ENCODE measurements at places on chromosomes 4 and X.

- DNase-seq = no peak
These were observed 78.8 kb upstream of the BCOR start for GRCh38 chrX:40176351-40177116.

- no peak for DNase-seq
These were observed 6.3 kb downstream of the CA5B start for GRCh38 chrX:15744181-15744867.

DNA sequence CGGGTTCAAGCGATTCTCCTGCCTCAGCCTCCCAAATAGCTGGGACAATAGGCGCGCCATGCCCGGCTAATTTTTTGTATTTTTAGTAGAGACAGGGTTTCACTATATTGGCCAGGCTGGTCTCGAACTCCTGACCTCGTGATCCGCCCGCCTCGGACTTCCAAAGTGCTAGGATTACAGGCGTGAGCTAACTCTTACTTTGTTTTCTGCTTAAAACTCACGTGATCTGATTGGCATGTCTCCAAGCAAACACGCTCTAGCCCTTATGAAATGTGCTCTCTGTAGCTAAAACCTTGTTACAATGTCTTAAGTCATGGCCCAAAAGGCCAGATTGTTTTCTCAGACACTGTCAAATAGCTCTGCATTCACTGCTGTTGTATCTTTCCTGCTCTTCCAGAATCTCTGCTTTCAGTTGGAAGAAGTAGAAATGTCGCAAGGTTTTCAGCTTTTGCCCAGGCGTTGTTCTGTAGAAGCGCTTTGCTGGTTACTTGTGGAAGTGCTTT is 39.7 kb upstream of the OGT start:
- DNase-seq = no peak

DNA sequence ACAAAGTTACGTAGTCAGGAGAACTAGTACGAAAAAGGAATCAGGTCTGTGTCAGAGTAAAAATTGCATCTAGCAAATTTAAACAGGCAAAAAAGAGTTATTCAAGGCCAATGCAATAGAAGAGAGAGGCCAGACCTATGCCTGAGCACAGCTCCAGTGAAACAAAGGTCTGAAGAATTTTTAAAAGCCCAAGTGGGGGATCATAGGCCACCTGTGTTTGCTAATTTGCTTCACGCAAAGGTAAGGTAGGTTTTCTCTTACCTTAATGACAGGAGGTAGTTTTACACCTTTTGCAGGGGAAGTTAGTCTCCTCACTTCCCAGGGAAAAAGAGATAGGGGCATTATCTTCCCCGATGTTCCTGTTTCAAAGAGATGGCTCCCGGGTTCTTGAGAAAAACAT is 448.6 kb upstream of the TECRL start:
- DNase-seq = no peak

GRCh38 chr4:147678796-147679549 is 5.0 kb downstream of the PRMT9 start:
- no peak for DNase-seq

DNA sequence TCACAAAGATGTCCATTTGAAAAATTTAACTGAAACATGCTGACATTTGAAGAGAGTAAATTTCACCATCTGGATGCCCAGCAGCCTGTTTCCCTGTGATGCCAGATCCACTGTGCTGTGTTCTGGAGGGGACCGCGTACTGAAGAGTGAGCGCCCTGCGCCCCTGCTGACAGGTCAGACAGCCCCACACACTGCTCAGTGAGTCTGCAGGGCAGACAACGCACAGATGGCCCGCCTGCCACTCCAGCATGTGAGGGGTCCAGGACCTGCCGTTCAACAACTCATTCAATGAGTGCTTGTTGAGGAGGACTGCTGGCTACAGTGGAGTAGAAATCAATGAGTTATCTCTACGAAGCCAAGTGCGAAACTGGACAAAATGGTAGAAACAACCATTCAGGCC is 49.2 kb downstream of the FGFRL1 start:
- DNase-seq = no peak

DNA sequence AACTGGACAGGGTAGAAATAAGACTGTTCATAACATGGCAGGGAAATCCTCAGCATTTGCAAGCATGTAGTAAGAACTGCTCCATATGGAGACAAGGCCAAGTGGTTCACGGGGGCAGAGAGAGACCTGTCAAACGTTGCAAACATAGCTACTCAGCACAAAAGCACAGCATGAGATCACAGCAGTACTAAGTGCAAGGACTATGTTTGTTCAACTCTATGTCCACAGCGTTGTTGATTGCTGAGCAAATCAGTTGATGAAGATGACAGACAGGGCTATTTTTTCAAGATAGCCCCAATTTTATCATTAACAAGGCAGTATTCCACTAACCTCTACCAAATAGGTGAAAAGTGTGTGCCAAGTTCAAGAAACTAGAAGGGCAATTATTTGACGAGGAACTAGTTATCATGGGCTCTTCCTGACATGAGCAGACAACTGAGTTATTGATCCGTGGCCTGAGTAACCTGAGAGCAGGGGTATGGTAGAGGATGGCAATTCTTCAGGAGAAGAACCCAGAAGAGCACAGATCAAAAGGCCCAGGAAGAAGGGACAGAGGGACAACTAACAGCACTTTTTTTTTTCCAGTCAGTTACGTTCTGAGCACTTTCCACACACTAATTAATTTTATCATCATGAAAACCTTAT is 57.4 kb downstream of the SPOCK3 start:
- no peak for DNase-seq

DNA sequence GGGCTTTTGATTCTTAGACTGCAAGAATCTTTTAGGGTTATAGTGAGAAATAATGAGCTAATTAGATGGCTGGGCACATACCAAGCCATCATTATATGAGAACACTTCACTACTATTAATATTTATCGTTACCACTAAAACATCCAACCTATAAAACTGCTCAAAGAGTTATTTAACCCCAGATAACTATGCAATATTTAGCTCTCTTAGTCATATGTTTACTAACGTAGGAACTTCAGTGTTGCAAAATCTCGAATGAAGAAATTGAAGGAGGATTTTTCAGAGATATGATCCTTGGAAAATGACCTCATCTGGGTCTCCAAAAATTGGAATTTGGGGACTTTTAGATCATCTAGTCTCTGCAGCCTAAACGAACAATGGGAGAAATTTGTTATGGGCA is 265.0 kb upstream of the RPS6KA3 start:
- DNase-seq = no peak

DNA sequence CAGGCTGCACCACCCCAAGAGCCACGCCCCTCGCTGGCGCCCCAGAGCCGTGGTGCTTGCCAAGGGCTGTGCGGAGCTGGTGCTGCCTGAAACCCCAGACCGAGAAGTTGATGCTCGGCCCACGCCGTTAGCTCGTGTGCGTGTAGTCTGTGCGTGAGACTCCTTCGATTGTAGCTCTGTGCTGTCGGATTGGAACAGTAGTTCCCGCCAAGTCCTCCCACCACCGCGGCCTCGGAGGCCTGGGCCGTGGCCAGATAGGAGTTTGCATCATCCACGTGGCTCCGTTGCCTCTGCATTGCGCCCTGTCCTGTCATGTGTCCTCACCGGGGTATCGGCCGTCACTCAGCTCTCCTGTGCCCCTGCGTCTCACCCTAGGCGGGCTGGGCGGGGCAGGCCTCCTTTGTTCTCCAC is 24.2 kb downstream of the TNIP2 start:
- DNase-seq = no peak

DNA sequence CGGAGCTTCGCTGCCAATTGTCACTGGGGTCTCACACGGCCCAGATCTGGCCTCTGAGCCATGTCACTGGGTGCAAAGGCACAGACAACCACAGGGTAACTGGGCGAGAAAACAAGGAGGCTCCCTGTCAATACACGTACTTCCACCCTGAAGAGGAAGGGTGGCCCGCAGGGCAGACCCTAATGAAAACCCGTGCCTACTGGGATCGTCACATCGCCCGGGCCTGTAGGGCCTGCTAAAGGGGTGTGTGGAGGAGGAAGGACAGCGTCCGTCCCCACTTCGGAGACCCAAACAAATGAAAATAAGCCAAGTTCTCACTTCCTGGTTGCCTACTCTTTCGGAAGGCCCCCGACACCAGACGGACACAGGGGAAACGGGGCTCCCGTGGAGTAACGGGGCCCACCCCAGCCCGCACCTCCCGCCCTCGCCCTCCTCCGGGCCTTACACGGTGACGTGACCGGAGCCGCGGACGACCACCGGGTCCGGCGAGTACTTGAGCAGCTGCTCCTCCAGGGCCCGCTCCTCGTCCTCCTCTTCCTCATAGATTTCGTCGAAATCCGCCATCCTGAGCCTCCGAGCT is 578 bp downstream of the CHIC2 start:
- peak; percentile 31 for DNase-seq

GRCh38 chrX:54786967-54787366 is 11.1 kb downstream of the ITIH6 start:
- no peak for DNase-seq

- no peak for DNase-seq
These were observed 24.3 kb upstream of the GLRA2 start for GRCh38 chrX:14504960-14505538.

GRCh38 chr4:6403400-6403685 is 69.1 kb downstream of the PPP2R2C start:
- DNase-seq = no peak

All from left renal pelvis (tissue), 4 donors.